Thoracic aorta (tissue), 2 donors: ENCODE measurements at places on chromosomes 5 and 9. TPM values are rescaled to one million over a fixed set of nuclear protein-coding genes. Genes with fewer than 3 reads are reported as not detected.

Gene CORO2A
- total RNA-seq, result 3.1 TPM

Gene NDST1
- 131 TPM for total RNA-seq

- DNase-seq, result no peak
- no peaks in the 10 kb centered on the region for H3K36me3 ChIP-seq
- no peaks in the 10 kb centered on the region for H3K27me3 ChIP-seq
- H3K4me3 ChIP-seq, result no peak overlapping the region
- no peaks in the 10 kb centered on the region for H3K4me1 ChIP-seq
Measured at GRCh38 chr5:135891268-135891667, 4.4 kb downstream of the IL9 start.

GRCh38 chr9:73154722-73155121, 3.1 kb downstream of the ANXA1 start:
- H3K27me3 ChIP-seq, result no peaks in the 10 kb centered on the region
- DNase-seq, result no peak
- peak overlapping the region; percentile 84 for H3K4me3 ChIP-seq
- H3K27ac ChIP-seq, result peak overlapping the region; percentile 75

GRCh38 chr5:78001197-78001596, 225.1 kb upstream of the TBCA start:
- no peaks in the 10 kb centered on the region for H3K36me3 ChIP-seq
- no peak overlapping the region for H3K4me3 ChIP-seq
- H3K27ac ChIP-seq, result no peak overlapping the region
- DNase-seq, result no peak
- peaks cover 10% of the 10 kb centered on the region for H3K4me1 ChIP-seq

- no peak overlapping the region for H3K4me3 ChIP-seq
- H3K4me1 ChIP-seq, result peaks cover 17% of the 10 kb centered on the region
Measured at GRCh38 chr5:140190872-140191218, 15.9 kb downstream of the CYSTM1 start.

DNA sequence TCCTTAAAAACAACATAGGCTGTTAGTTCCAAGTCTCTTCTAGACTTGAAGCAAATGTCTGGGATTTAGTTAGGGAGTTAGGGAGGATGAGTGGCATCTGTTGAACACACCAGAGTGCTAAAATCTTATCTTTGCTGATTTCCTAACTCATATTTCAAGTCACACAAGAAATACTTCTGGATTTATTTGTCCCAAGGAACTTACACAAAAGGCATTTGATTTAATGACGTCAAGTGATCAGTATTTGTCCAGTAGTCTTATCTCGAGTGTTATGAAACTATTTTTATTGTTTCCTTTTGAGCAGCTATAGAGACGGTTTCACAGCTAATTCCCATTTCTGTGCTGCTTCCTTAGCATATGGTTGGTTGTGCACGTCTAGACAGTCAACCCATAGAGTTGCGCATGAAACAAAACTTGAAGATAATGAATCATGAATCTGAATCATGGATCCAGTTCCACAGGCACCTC, 140.5 kb upstream of the TUT7 start:
- H3K4me1 ChIP-seq, result no peaks in the 10 kb centered on the region
- H3K4me3 ChIP-seq, result no peak overlapping the region
- H3K27me3 ChIP-seq, result no peaks in the 10 kb centered on the region
- no peaks in the 10 kb centered on the region for H3K36me3 ChIP-seq
- no peak for DNase-seq
- H3K27ac ChIP-seq, result no peak overlapping the region

DNA sequence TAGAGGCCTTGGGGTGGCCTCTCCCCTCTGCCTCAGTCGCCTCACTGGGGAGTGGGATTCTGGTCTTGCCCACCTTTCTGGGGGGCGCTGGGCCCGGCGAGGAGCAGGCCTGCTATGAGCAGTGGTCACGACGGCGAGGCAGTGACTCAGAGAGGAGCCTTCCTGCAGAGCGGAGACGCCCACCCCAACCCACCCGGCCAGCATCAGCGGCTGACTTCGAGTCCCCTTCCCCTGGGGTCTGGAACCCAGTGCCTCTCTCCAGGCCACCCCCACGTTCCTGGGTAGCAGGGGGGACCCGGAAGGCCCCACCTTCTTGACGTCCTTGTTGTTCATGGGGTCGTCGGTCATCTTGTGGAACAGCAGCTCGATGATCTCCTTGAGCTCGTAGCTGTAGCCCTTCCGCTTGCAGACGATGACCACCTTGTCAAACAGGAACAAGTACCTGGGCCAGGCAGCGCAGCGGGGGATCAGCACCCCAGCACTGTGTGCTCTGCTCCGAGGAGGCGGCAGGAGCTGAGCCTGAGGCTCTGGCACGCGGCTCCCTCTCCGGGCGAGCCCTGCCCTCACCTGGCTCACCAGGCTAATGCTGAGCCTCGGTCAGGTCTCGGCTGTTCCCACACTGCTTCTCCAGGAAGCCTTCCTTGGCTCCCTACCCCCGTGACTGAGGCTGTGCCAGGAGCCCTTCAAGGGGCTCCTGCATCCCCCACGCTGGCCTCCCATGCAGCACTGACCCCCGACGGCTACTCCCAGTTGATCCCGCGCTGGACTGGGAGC, 50.1 kb upstream of the SARDH start:
- H3K36me3 ChIP-seq, result no peaks in the 10 kb centered on the region
- H3K27ac ChIP-seq, result no peak overlapping the region
- no peaks in the 10 kb centered on the region for H3K27me3 ChIP-seq
- no peak for DNase-seq
- no peak overlapping the region for H3K4me3 ChIP-seq

- H3K4me1 ChIP-seq, result peaks cover 39% of the 10 kb centered on the region
- H3K4me3 ChIP-seq, result no peak overlapping the region
- no peak overlapping the region for H3K27ac ChIP-seq
- DNase-seq, result no peak
- no peaks in the 10 kb centered on the region for H3K27me3 ChIP-seq
- peaks cover 12% of the 10 kb centered on the region for H3K36me3 ChIP-seq
Measured at GRCh38 chr5:58453306-58453705, 6.6 kb downstream of the PLK2 start.

GRCh38 chr5:135139381-135140134, 105.5 kb upstream of the PITX1 start:
- H3K4me3 ChIP-seq, result no peak overlapping the region
- no peak overlapping the region for H3K27ac ChIP-seq
- DNase-seq, result no peak

GRCh38 chr5:36743891-36744772, 132.4 kb upstream of the NIPBL start:
- H3K27me3 ChIP-seq, result no peaks in the 10 kb centered on the region
- H3K27ac ChIP-seq, result no peak overlapping the region
- H3K4me3 ChIP-seq, result peak overlapping the region; percentile 70

DNA sequence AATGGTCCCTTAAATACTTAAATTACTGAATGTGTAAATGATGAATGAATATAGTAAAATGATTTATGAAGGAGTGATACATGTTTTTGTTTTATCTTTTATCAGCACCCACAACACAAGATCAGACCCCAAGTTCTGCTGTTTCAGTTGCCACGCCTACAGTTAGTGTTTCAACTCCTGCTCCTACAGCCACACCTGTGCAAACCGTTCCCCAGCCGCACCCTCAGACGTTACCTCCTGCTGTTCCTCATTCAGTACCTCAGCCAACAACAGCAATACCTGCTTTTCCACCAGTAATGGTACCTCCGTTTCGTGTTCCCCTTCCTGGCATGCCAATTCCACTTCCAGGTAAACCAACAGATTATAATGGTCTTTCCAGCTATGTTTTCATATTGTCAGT, 16.3 kb downstream of the TCERG1 start:
- H3K27me3 ChIP-seq, result no peaks in the 10 kb centered on the region
- no peak overlapping the region for H3K27ac ChIP-seq
- no peak for DNase-seq
- H3K36me3 ChIP-seq, result peaks cover 25% of the 10 kb centered on the region
